T-helper 2 cell (primary cell): ENCODE measurements at places on chromosomes 1 and 21.

DNA sequence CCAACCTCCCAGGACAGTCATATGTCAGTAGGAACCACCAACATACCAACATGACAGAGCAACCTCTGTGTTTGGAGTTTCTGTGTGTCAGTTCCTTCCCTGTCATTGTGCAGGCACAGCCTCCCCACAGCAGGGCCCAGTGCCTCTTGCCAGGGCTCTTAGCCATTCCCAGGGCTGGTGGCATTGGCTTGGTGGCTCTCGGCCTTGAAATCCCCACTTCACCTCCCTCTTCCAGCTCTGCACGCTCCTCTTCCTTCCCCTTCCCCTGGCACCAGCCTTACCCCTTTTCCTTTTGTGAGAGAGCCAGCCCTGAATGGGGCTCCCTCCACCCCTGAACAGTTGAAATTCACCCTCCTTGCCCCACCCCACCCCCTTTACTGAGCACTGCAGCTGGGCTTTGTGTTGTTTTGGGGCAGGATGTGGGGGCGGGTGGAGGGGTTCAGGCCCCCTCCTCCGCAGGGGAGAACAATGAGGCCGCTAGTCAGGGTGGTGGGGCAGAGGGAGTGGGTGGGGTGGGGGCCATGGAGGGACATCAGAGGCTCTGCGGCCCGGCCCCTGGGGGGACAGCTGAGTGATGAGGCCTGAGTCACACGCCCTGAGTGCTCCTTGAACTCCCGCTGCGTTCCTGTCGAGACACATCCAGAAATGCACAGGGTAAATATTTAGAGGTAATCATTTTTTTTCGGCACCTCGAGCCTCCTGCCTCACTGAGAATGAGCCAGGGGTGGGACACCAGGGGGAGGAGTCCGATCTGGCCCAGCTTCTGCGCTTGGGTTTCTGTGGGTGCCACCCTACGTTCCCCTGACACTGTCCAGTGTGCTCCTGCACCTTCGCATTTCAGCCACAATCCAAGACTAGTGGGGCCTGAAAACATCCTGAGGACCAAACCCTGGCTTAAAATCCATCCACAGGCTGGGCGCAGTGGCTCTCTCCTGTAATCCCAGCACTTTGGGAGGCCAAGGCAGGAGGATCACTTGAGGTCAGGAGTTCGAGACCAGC is 28.6 kb downstream of the LGR6 start:
- no peak for DNase-seq

DNA sequence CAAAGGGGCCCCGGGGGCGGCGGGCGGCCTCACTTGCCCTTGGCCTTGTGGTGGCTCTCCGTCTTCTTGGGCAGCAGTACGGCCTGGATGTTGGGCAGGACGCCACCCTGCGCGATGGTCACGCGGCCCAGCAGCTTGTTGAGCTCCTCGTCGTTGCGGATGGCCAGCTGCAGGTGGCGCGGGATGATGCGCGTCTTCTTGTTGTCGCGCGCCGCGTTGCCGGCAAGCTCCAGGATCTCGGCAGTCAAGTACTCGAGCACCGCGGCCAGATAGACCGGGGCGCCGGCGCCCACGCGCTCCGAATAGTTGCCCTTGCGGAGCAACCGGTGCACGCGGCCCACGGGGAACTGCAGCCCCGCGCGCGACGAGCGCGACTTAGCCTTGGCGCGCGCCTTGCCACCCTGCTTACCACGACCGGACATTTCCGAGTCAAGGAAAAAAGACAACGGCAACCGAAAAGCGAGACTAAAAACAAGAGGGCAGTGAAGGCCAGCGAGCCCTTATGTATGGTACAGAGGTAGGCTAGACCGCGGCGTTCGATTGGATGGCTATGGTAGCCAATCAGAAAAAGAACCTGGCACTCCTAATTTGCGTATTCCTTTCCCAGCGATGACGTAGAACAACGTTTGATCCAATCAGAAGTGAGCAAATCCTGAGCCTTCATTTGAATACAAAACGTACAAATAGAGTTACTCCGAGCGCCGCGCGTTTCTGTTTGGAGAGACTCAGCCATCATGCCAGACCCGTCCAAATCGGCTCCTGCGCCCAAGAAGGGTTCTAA is 29.6 kb upstream of the RNF187 start:
- DNase-seq: peak; percentile 77

DNA sequence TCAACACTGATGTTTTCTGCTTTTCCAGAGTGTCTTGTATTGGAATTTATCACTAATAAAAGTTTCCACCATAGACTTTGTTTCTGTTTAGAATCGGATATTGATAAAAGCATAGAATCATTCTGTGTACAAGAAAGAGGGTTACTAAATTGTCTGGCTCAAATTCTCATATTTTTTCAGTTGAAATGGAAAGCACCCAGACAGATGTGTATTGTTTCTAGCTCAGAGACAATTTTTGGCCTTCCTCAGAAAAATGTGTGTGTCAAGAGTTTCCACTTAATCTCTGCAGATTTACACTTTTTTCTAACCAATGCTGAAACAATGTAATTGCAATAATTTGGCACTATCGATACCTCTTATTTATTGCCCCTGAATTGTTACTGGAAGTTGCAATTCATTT is 20.2 kb downstream of the LHX9 start:
- DNase-seq: no peak

DNA sequence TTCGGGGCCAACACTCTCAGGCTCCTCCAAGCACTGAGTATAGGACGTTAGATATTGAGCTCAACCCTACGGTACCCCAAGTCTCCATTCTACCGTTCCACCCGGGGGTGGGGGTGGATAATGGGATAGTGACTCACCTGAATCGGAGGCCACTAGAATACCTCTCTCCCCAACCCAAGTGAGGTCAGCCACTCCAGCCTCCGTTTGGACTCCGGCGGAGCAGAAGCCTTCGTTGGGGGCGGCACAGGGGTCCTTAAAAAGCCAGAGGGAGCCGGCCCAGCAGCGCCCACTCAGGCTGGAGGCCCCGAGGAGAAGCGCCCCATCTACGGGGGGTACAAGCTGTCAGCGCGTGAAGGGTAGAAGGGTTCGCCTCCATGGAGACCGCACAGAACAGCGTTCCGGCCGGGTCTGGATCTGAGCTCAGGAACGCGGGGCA is 556 bp downstream of the WDR77 start:
- no peak for DNase-seq

DNA sequence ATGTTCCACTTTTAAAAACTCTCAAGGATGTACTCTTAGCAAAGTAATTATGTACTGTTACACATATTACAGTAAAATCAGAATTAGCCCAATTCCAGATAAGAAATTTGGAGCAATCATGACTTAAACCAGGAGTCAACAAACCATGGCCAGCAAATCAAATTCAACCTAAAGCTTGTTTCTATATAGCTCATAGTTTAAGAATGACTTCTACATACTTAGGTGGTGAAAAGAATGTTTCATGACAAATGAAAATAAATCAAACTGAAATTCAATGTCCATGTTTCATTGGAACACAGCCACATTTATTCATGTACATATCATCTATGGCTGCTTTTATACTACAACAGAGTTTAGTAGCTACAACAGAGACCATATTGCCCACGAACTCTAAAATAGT is 35.1 kb downstream of the FRRS1 start:
- no peak for DNase-seq

- no peak for DNase-seq
These were observed 88.3 kb downstream of the RPE65 start for GRCh38 chr1:68361346-68361910.
